CD4-positive, alpha-beta T cell treated with Interleukin-4 for 4 hours (primary cell): ENCODE measurements at places on chromosomes 16 and 17.
A peak's percentile ranks its signal among the peaks of the same experiment; 100 is the strongest.

GRCh38 chr16:22372882-22373661 lies 1.3 kb downstream of the CDR2 start:
- DNase-seq, result peak; percentile 33

- DNase-seq, result no peak
Measured at GRCh38 chr16:49428808-49429207, 55.2 kb downstream of the C16orf78 start.

- DNase-seq, result no peak
Measured at GRCh38 chr17:63476459-63476853, 405 bp upstream of the ACE start.

DNA sequence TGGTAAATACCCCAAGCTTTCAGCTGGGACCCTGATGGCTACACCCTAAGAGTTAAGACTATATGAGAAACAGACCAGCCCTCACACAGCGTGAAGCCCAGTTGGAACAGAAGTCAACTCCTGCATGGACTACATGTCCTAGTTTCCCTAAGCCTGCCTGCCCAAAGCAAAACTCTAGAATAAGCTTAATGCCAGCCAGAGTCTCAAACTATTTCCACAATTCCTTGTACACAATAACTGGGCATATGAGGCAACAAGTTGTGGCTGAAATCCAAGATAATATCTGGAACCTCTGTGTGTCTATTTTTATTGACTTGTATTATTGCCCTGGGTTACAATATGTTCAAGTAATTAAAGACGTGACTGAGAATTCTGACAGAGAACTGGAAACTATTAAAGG lies 19.4 kb downstream of the MYH10 start:
- no peak for DNase-seq

GRCh38 chr16:23629516-23629915 lies 11.6 kb downstream of the PALB2 start:
- DNase-seq, result no peak

- no peak for DNase-seq
Measured at GRCh38 chr17:68461122-68461539, 3.8 kb upstream of the WIPI1 start.

GRCh38 chr17:50196826-50197225 lies 4.6 kb downstream of the COL1A1 start:
- no peak for DNase-seq

- DNase-seq, result no peak
Measured at GRCh38 chr17:14446825-14447224, 145.9 kb downstream of the HS3ST3B1 start.

- DNase-seq, result no peak
Measured at GRCh38 chr16:70568601-70569237, 45.1 kb downstream of the SF3B3 start.

GRCh38 chr16:22659933-22660332 lies 149.2 kb downstream of the NPIPB5 start:
- DNase-seq, result no peak

- no peak for DNase-seq
Measured at GRCh38 chr16:84020353-84020752, 22.2 kb downstream of the SLC38A8 start.

- DNase-seq, result no peak
Measured at GRCh38 chr16:80288616-80289015, 252.2 kb upstream of the DYNLRB2 start.

- DNase-seq, result no peak
Measured at GRCh38 chr17:29016345-29017210, 10.7 kb upstream of the SEZ6 start.

GRCh38 chr16:56911771-56912571 lies 20.0 kb upstream of the HERPUD1 start:
- DNase-seq, result no peak

DNA sequence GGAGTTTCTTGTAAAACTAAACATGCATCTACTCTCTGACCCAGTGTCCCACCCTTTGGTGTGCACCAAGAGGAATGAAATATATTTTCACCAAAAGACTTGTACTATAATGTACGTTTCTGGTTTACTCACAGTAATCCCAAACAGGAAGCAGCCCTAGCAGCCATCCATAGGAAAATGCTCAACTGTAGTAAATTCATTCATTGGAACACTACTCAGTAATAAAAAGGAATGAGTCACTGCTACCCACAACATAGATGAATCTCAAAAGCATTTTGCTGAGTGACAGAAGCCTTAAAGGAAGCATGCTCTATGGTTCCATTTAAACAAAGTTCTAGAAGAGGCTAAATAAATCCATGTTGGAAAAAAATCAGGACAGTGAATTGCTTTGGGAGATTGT lies 37.6 kb upstream of the DHRS7B start:
- no peak for DNase-seq

DNA sequence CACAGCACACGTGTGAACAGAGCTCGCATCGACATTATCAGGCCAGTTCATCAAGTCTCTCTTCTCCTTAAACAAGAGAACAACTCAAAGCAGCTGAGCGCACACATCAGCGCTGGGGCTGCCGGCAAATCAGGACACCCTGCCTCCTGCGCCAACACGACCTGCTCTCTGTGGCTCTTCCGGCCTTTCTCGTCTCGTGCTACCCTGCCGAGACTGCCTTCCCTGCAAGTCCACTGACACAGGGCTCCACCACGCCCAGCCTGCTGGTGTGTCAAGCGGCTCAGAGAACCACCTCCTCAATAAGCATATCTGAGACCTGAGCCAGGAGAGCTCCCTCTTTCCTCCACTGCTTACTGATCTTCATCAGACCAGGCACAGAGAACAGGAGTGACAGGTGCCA lies 96.9 kb downstream of the ZNF778 start:
- DNase-seq, result peak; percentile 58

GRCh38 chr16:75624921-75625334 lies 1.8 kb upstream of the ADAT1 start:
- no peak for DNase-seq

- DNase-seq, result no peak
Measured at GRCh38 chr17:29167393-29168078, 12.7 kb downstream of the MYO18A start.

GRCh38 chr17:56028837-56029236 lies 124.4 kb upstream of the ANKFN1 start:
- DNase-seq, result no peak

- DNase-seq, result no peak
Measured at GRCh38 chr16:86502856-86503748, 7.2 kb upstream of the FOXF1 start.

DNA sequence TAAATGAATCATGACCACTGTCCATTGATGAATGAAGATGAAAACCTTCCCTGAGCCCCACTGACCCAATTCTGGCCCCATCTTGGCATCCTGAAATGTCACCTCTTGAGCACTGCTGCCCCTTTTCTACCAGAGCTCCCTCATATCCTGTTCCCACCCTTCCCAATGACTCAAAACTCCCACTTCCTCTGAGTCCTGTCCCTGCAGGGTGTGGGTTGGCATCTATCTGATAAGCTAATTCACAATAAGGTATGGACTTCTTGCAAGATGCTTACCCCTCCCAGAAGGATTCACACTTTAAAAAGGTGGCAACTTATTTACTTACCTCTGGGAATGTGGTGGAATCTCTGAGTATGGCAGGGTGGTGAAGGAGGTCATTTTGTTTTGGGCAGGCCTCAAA lies 13.3 kb upstream of the CSNK2A2 start:
- DNase-seq, result no peak

DNA sequence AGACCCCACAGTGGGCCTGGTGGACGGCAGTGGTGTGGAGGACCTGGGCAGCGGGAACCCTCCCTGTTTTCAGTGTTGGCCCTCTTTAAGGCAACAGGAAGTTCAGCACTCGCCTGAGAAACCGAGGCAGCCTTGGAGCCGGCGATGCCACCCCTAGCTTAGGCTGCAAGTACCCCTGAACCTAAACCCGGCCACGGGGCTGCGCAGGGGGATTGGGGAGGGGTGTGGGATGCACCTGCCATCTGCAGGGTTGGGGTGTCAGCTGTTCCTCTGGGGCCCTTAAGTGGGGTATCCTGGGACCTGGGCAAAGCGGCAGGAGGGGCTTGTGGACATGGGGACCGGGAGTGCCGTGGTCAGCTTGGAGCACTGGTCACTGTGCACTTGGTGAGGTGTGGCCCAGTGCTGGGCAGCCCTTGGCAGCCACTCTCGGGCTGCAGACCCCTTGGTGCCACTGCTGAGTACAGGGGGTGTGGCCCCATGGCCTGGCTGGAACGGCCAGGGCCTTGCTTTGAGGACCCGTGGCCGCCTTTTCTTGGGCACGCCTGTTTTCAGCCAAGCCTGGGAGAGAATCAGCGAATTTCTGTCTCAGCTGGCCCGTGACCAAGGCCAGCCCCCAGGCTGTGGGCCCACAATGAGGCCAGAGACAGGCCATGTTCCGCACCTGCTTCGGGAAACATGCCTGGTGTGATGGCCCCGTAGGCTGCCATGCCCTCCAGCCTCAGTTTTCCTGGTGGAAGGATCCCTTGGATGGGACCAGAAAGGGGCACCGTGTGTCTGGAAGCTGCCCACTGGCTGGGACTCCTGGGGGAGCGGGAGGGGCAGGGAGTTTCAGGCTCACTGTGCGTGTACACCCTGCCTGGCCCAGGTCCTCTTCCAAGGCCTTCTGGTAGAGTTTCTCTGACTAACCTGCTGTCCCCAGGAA lies 4.1 kb upstream of the SLC25A10 start:
- DNase-seq, result no peak

- no peak for DNase-seq
Measured at GRCh38 chr16:82598771-82599170, 28.0 kb upstream of the CDH13 start.

- peak; percentile 67 for DNase-seq
Measured at GRCh38 chr16:77675464-77676324, 46.6 kb upstream of the NUDT7 start.

GRCh38 chr17:49779156-49779738 lies 9.2 kb upstream of the KAT7 start:
- no peak for DNase-seq

- no peak for DNase-seq
Measured at GRCh38 chr16:4216596-4216995, 25.3 kb downstream of the SRL start.

GRCh38 chr16:80971819-80972218 lies 34.9 kb downstream of the CMC2 start:
- no peak for DNase-seq

DNA sequence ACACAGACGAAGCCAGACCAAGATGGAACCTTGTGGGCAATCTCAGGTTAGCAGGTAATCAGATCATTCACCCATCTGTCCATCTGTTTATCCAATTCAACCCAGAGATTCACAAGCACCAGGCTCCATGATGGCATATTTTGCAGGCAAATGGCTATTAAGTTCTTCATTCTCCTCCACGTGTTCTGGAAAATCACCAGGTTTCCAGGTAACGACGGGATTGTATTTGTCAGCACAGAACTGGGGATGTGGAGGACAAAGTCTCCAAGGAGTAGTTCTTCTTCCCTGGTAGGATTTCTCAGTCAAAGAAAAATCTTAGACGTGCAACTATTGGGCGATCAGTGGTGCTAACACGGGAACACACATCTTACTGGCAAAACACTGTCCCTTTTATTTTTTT lies 368.8 kb downstream of the SLC39A11 start:
- no peak for DNase-seq

DNA sequence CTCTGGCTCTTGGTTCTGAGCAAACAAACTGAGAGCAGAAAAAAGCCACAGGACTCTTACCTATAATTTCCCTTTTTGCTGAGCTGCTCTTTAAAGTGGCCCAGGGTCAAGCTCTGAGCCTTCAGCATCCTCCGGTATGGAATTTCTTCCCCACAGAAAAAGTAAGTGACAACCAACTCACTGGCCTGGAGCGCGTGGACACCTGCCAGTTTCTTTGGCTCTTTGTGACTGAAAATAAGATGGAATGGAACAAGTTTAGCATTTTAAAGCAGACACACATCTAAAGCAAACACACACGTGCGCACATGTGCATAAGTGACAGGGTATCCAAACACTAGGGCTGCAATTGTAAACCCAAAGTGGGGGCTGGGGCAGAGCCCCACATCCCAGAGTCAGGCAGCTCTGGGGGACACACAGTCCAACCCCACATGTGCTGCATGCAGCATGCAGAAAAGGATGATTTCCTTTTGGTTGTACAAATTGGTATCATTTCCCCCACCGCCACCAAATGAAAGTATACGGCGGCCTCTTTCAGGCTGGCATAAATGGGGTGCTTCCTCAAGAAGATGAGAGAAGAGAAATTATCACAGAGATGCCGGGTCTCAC lies 27.5 kb downstream of the AXIN2 start:
- no peak for DNase-seq

DNA sequence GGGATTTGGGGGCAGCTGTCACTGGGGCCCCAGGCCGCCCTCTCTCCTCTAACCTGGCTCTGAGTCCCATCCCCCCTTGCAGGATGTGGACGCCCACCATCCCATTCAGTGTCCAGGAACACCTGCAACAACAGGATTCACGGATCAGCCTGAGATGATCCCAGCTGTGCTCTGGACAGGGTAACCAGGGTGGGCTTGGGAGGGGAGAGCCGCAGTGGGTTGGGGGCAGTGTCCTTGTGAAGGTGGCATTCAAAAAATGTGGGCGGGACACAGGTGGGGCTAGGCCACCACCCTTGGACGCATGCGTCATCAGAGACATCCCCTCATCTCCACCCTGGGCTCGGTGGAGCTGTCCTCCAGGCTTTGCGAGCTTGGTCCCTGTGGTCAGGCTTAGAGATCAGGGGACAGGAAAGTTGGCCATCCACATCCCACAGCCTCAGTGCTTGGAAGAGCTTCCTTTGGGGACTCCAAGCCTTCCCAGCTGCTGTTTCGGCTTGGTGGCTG lies 19.1 kb downstream of the DEXI start:
- no peak for DNase-seq

DNA sequence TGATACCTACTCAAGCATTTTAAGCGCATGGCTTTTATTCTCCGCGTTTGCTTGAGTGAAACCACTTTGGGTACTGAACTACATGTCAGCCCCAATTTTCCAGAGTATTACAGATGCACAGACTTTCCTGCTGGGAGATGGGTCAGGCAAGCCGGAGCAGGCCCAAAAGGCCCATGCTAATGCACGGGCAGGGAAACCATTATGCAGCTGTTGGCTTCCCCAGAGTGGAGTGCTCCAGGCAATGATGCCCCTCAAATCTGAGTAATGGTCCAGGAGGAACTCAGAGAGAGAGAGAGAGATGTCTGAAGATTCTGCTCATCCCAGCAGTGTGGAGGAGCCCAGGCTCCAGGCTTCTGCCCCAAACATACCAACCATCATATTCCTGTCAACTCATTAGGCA lies 80.2 kb downstream of the CDH11 start:
- DNase-seq, result no peak

DNA sequence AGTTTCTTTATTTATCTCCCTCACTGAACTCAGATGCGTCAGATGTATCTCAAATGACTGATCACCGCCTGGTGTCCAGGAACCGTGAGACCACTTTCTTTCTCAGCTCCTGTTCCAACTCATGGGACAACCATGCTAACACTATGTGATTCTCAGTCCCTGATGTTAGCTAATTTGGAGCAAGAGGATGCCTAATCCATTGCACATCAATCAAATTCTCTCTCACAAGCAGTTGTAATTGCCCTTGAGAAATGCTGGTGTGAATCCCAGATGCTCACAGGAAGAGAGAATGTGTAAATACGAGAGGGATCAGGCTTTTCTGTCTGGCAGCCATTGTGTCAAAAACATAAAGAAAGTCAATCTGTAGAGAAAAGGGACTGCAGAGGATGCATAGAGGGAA lies 134.9 kb downstream of the WSCD1 start:
- DNase-seq, result no peak

GRCh38 chr17:1005361-1005946 lies 8.5 kb downstream of the TIMM22 start:
- DNase-seq, result no peak
